ENCODE measurements at places on chromosomes 7 and 10.

GRCh38 chr10:12091421-12091820 is 22.7 kb downstream of the DHTKD1 start:
- no peak for DNase-seq

- no peak for DNase-seq
These were observed 2.7 kb downstream of the STK17A start for GRCh38 chr7:43585562-43585961.

DNA sequence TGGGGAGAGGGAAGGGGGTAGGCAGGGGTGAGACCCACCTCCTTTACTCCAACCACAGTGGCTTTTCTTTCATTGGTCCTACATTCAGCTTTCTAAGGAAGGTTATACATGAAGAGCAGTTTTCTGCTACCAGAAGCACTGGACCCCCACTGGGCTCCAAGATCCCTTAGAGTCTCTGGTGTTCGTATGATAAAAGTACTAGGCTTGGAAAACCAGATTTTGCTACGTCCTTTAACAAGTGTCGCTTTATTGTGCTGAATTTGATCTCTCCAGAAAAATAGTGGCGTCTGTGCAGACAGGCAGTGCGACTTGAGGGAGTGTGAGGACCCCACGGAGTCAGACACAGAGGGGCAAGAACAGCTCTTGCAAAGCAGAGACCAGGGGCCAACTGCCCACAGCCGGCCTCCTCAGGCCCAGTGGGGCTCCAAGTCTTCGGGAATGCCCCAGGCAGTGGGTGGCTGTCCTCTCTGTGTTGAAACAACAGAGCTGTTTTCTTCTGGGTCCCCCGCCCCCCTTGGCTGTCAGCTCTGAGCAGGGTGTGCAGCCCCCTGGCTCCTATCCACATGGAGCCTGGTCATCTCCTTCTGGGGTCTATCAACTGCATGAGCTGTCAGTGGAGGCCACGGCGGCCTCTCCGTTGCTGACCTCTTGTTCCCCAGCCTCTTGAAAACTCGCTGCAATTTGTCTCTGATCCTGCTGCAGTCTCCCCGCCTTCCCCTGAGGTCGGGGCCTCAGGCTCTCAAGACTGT is 333.2 kb downstream of the RPS24 start:
- DNase-seq = no peak

- no peak for DNase-seq
These were observed 39.9 kb downstream of the BUB3 start for GRCh38 chr10:123194056-123194455.

DNA sequence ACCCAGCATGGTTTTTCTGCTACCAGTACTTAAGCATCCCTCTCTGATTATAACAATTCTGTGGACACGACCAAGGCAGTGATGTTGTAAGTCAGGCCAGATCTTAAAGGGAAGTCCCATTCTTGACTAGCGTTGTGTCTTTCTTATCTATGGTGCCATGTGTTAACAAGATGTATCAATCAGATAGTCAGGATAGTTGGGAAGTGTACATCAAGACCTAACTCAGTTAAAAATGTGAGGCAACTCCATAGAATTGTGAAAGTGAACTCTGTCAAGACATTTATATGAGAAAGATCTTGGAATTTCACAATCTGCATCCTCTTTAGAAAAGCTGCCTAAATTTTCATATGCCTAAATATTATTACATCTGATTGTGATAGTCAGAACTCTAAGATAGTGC is 341.7 kb upstream of the SEMA3D start:
- no peak for DNase-seq

DNA sequence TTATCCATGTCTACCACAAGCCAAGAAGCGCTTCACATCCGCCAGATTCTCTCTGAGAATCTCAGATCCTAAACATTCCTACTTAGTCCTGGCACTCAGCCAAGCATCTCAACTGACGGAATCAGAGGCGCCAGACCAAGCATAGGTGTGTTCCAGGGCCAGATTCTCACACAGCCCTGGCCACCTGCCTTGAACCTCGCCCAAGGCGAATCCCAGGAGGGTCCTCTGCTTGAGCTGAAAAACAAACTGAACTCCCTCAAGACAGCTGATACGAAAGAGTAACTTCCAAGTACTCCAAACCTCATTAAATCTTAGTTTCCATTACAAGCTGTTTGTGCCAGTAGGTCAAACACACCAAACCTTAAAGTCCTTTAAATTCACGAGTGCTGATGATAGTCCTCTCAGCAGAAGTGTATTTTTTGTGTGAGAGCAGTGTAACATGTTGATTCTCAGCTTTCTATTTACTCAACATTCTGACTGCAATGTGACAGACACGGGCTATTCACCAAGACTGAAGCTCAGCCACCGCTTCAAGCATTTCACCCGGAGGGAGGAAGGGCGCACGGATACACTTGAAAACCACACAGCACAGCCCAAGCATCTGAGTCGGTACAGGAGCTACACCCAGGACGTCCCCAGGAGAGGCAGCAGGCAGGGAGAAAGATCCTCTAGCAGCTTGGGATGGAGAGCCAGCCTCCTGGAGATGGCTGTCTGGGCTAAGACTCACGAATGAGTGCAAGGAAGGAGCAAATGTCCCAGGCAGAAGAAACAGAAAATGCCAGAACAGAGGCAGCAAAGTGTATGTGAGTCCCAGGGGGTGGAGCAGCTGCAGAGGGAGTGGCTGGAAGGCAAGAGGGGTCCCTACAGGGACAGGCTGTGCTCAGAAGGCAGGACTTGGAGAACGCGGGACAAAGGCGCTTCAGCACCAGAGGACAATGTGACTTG is 6.0 kb downstream of the PARD3 start:
- no peak for DNase-seq

DNA sequence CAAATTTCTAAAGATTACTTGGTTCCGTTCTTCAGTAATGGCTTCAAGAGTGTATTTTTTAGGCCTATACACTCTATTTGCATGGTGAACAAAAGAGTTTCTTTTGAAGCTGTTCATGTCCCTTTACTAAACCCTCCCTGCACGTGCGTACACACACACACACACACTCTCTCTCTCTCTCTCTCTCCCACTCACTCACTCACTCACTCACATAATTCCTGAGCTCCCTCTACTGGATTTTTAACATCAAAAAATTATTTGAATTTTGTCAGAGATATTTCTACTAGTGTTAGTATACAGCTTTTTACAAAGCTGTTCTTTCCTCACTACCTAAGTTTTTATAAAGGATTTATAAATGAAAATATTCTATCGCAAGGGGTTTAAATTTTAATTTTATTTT is 85.9 kb downstream of the UBE3C start:
- DNase-seq = no peak

GRCh38 chr10:77799352-77799751 is 127.2 kb downstream of the DLG5 start:
- DNase-seq = no peak

- DNase-seq = no peak
These were observed 286.5 kb downstream of the PTEN start for GRCh38 chr10:88149906-88150305.

DNA sequence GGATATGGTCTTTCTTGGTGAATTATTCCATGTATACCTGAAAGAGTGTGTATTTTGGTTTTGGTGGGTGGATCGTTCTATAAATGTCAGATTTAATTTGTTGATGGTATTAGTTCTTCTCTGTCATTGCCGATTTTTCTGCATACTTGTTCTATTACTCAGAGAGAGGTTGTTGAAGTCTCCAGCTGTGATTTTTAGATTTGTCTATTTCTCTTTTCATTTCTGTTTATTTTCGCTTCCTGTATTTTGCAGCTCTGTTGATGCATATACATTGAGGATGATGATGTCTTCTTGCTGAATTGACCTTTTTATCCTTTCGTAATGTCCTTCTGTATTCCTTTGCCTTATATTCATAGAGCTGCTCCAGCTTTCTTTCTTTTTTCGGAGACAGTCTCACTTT is 12.1 kb upstream of the BHLHA15 start:
- DNase-seq = no peak

- no peak for DNase-seq
These were observed 210.9 kb downstream of the CUX1 start for GRCh38 chr7:102028206-102028826.

- DNase-seq = no peak
These were observed 72.9 kb upstream of the OGDHL start for GRCh38 chr10:49834976-49835375.

DNA sequence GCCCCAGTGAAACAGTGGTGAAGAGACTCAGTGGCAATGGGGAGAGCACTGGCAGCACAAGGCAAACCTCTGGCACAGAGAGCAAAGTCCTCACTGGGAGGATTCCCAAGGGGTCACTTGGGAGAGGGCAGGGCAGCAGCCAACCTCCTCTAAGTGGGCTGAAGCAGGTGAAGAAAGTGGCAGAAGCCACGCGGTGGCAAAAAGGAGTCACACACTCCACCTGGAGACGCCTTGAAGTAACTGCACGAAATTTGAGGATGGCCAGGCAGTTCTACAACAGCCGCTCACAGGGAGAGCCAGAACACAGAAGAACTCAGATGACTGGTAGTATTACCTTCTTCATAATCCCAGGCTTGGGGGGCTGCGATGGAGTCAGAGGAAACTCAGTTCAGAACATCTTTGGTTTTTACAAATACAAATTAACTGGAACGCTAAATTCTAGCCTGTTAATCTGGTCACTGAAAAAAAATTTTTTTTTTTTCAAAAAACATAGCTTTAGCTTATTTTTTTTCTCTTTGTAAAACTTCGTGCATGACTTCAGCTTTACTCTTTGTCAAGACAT is 574 bp upstream of the IL6 start:
- no peak for DNase-seq

DNA sequence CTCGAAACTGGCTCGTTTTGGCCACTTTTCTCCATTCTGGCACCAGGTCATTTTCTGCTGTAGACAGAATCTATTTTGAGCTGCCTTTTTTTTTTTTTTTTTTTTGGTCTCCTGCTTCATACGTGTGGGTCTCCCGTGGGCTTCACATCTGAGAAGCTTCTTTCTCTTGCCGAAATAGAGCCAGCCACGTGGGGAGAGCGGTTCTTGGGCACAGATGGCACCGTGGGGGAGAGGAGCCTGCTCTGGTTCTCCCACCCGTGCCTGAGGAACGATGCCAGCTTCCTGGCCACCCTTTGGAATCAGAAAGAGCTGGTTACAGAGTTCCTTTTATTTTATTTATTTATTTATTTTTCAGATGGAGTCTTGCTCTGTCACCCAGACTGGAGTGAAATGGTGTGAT is 48.7 kb upstream of the OCM2 start:
- DNase-seq = no peak

- no peak for DNase-seq
These were observed 572.5 kb downstream of the ARL4A start for GRCh38 chr7:13259930-13260329.

DNA sequence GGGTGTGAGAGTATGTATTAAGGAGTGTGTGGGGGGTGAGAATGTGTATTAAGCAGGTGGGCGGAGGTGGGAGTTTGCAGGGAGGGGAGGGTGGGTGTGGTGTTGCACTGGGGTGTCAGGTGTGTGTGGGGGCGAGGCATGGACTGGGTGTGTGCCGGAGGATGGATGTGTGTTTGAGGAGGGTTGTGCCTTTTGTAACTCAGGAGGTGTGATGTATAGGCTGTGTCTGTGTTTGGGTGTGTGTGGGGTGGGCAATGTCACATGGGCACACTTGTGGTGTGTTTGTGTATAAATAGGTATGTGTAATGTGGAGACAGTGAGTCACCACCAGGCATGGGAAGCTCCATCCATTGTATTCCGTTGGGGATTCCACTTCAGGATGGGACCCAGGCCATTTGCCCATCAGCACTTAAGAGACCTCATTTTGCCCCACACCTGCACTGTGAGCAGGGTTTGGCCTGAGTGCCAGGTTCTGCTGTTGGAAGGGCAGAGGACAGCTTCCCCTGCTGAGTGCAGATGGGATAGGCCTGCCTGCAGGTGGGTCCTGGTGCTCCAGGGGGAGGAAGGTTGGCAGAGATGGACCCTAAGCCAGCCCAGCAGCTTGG is 5.8 kb downstream of the UNC5B start:
- peak; percentile 18 for DNase-seq

GRCh38 chr7:151436446-151437158 is 3.3 kb downstream of the CRYGN start:
- no peak for DNase-seq

DNA sequence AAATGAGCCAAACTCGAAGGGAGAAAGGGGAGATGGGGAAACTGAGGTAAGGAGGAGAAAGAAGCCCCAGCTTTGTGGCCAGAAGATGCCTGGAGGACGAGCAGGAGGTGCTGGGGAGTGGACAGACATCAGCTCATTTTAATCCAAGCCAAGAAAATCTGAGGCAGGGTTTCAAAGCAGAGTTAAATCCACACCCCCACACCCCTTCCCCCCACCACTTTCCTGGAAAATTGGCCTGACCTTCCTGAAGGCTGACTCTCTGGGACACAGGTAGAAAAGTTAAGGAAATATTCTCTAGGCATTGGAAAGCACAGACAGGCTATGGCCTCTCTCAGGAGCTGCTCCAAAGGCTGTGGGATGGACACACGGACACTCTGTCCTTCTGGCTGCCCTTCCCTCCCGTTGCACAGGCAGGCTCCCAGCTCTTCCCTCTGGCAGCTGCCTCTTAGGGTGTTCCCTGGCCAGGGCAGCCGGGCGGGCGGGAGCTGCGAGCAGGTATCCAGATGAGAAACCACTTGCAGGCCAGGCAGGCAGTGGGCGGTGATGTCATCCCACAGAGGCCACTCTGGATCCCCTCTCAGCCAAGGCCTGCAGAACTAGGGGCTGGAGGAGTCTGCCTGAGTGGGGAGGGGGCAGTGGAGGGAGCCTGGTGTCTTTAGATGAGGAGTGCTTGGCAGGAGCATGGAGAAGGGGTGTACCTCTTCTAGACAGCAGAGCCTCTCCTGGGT is 171.8 kb downstream of the NEURL1 start:
- no peak for DNase-seq

DNA sequence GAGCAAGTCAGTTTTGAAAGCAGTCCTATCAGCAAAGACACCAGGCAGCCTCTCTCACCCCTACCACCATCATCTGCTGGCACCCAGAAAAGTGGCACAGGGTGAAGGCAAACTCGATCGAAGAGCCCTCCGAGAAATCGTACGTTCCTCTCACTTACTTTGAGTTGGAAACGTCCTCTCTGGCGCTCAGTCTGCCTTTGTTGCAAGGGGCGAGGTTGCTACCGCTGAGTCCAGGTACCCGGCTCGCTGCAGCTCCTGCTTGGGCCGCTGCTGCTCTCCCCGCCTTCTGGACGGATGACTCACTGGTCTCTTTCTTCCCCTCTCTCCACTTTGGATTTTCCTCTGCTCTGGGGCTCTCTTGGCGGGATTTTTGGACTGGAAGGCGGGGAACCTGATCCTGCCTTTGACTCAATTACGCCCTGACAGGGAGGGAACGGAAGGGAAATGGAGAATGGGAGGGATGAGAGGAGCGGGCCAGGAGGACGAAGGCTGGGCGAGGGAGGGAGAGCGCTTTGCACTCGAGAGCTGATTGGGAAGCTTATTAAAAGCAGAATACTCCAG is at the start of gene PTN:
Gene PTN (minus strand): TSS at position 453 of the 561 bp plus-strand sequence. CDS start 88,760 bp downstream, outside the sequence.
- no peak for DNase-seq
